HCT116 (cell line): ENCODE measurements at places on chromosomes 5 and 9. TPM values are rescaled to one million over a fixed set of nuclear protein-coding genes. Genes with fewer than 3 reads are reported as not detected.

The DBH gene
- total RNA-seq, result not detected

The PRDM9 gene
- total RNA-seq, result not detected

The PCDHAC2 gene
- 3.2 TPM for total RNA-seq

The SIT1 gene
- not detected for total RNA-seq

The MYORG gene
- total RNA-seq, result 8.5 TPM

The UNC5A gene
- total RNA-seq, result 10.1 TPM

The ENTPD2 gene
- total RNA-seq, result 32.5 TPM

The NTRK2 gene
- total RNA-seq, result not detected

DNA sequence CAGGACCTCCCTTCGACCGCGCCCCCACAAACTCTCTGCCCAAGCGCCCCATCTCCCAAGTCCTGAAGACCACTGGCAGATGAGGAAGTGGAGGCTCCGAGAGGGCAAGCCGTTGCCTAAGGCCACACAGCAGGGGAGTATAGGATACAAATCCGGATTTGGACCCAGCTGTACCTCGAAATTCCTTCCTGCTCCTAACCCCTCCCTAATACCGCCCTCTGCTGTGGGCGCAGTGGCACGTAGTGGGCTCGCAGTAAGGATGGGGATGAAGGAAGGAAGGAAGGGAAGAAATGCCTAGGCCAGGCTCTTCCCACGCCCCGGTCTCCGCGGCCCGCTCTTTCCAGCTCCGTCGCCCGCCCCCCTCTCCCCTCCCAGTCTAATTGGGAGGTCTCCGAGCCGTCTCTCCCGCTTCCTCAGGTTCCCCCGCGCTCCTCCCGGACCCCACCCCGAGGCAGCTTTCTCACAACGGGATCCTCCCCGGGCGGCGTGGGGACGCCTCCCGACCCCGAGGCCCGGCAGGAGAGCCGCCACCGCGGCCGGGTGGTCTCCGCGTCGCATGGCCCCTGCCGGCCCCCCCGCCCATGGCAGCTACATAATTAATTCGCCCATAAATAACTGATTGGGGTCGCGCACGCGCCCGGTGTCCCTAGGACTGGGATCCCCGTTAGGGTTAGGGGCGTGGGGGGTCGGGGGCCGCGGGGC, 138.9 kb downstream of the C9orf50 start:
- DNase-seq, result no peak

The IRGM gene
- total RNA-seq, result not detected

- no peak for DNase-seq
These were observed 96.0 kb upstream of the SLC28A3 start for GRCh38 chr9:84436386-84437109.

The CAMK2A gene
- total RNA-seq, result not detected

DNA sequence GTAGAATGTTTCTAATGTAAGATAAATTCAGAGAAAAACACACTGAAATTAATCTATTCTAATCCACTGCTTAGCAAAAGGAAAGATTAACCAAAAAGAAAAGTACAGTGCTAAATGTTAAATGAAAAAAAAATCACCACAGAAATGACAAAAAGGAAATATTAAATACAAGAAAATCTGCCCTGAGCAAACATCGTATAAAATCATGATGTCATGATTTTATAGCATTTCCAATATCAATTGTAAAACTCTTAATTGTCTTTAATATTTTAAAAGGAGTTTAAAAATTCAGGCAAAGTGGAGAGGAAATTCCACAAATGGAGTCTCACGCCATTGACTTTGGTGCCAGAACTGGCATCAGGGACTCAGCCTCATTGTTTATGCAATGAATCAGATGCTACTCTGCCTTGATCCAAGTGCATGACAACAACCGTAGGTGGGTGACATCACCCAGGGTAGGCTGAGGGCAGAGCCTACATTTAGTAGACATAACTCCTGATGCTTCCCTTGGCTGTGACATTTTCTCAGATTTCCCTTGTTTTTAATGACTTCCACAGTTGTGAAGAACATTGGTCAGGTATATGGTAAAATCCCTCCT, 696.8 kb downstream of the SEMA5A start:
- DNase-seq, result no peak

The SPAAR gene
- not detected for total RNA-seq
